ENCODE measurements at places on chromosomes 16 and 17. TPM values are rescaled to one million over a fixed set of nuclear protein-coding genes. Genes with fewer than 3 reads are reported as not detected.

GRCh38 chr16:81261049-81261648 lies 22.7 kb downstream of the BCO1 start:
- H3K4me3 ChIP-seq: no peak overlapping the region
- H3K36me3 ChIP-seq: no peaks in the 10 kb centered on the region
- H3K27ac ChIP-seq: no peak overlapping the region
- no peaks in the 10 kb centered on the region for H3K4me1 ChIP-seq

DNA sequence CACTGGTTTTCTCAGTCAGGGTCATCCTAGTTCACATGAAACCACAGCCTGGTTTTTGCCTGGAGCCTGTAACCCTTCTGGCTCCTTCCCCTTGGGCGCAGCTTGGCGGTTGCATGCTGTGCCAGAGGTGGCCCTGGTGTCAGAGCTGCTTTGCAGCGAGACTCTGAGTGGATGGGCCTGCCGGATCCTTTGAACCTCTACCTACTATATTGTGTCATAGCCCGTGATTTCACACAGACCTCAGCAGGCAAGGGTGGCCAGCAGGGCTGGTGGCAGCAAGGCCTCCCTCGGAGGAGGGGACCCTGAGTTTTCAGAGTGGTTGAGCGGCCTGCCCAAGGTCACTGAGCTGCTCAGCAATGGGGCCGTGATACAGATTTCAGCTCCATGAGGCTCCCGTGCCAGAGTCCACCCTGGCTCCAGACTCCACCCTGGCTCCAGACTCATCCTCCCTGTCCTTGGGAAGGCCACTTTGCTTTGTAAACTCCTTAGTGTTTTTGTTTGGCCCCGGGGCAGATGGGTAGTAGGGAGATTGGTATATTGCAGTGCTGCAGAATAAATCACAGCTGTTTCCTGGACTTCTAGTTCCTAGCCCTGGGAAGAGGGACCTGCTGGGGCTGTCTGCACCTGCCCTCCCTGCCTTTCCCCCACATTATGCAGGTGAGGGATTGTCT lies 9.7 kb downstream of the MPRIP start:
- H3K4me3 ChIP-seq: no peak overlapping the region
- no peak for DNase-seq
- H3K27me3 ChIP-seq: no peaks in the 10 kb centered on the region
- peaks cover 34% of the 10 kb centered on the region for H3K4me1 ChIP-seq
- H3K36me3 ChIP-seq: peaks cover 4% of the 10 kb centered on the region

DNA sequence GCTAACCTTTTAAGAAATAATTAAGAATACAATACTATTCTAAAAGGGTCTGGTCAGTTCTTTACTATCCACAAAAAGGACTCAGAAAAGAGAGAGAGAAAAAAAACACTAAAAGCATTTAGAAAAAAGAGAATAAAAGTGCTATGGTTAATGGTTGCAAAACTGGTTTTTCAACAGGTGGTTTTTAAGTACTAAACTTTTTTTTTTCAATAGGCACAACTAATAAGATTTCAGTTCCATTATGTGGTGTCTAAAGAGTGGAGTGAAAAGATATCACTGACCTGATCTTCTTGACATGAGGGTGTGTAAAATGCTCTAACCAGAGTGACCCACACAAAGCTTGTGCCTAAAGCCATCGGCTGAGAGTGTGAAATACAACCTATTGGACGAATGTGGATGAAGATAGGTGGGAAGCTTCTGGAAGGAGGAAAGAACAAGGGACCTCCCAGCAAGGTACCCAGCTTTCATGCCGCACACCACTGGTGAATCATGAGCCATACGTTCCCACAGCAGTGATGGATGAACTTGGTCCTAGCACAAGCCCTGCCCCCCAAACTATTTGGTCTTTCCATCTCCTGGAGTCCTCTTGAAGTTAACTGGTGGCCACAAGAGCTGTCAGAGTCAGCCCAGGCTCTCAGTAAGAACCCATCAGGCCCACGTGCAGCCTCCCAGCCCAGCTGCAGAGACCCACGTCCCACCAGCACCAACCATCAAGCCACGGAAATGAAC lies 103.0 kb downstream of the ZFHX3 start:
- no peaks in the 10 kb centered on the region for H3K4me1 ChIP-seq
- H3K4me3 ChIP-seq: no peak overlapping the region
- no peak for DNase-seq
- H3K27me3 ChIP-seq: no peaks in the 10 kb centered on the region
- no peaks in the 10 kb centered on the region for H3K36me3 ChIP-seq
- H3K27ac ChIP-seq: no peak overlapping the region

CALB2 gene
- total RNA-seq: not detected

DNA sequence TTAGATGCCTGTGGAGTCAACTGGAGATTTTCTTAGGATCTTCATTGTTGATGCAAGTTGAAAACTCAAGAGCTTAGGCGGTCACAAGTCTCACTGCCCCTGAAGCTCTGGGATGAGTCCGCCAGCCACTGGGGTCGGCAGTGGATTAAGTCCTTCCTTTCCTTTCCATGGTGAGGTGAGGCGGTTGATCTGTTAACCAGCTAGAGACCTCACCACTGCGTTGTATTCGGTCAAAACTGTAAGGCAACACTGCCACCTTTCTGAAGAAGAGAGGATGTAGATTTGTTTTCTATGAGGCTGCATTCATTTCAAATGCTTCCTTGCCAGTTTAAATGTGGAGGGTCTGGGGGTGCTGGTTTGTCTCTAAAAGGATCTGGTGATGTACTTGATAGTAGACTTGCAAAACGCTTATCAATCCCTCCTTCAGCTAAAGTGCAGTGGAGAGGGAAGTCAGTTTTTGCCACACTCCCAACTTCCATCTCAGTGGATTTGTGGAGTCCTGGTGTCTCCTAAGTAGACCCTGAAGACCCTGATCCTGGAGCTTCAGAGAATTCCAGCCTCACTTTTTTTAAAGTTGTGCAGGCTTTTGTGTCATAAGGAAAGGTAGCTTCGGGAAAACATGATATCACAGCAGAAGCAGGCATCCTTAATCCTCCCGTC lies 1.7 kb downstream of the MYOCD start:
- H3K4me1 ChIP-seq: no peaks in the 10 kb centered on the region
- H3K27ac ChIP-seq: no peak overlapping the region
- H3K36me3 ChIP-seq: no peaks in the 10 kb centered on the region
- DNase-seq: no peak
- H3K4me3 ChIP-seq: no peak overlapping the region
- H3K27me3 ChIP-seq: peaks cover 27% of the 10 kb centered on the region

GRCh38 chr16:83717308-83717707 lies 90.5 kb upstream of the HSBP1 start:
- H3K27ac ChIP-seq: no peak overlapping the region
- no peaks in the 10 kb centered on the region for H3K36me3 ChIP-seq
- no peaks in the 10 kb centered on the region for H3K4me1 ChIP-seq
- H3K4me3 ChIP-seq: no peak overlapping the region
- no peak for DNase-seq

- DNase-seq: no peak
- H3K4me1 ChIP-seq: no peaks in the 10 kb centered on the region
- H3K4me3 ChIP-seq: no peak overlapping the region
- no peaks in the 10 kb centered on the region for H3K36me3 ChIP-seq
- H3K27me3 ChIP-seq: peaks cover under 1% of the 10 kb centered on the region
Measured at GRCh38 chr16:22638393-22639206, 127.9 kb downstream of the NPIPB5 start.

DNA sequence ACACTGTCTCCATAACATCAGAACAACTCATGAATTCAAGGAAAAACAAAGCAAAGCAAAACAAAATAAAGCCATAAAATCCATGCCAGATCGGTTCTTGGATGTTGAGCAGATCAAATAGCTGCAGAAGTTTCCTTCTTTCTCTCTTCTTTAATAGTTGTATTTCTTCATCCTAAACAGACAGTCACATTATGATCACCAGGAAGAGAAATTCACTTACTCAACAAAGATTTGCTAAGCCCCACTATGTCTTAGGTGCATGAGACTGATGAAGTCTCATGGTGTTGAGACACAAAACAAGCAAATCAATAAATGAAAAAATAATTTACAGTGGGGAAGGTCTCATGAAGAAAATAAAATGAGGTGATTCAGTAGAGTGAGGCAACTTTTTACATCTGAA lies 72.8 kb downstream of the WIPI1 start:
- H3K4me3 ChIP-seq: peak overlapping the region; percentile 12
- peak overlapping the region; percentile 52 for H3K27ac ChIP-seq
- peaks cover 35% of the 10 kb centered on the region for H3K4me1 ChIP-seq
- H3K27me3 ChIP-seq: peaks cover 8% of the 10 kb centered on the region
- H3K36me3 ChIP-seq: peaks cover 5% of the 10 kb centered on the region

DNA sequence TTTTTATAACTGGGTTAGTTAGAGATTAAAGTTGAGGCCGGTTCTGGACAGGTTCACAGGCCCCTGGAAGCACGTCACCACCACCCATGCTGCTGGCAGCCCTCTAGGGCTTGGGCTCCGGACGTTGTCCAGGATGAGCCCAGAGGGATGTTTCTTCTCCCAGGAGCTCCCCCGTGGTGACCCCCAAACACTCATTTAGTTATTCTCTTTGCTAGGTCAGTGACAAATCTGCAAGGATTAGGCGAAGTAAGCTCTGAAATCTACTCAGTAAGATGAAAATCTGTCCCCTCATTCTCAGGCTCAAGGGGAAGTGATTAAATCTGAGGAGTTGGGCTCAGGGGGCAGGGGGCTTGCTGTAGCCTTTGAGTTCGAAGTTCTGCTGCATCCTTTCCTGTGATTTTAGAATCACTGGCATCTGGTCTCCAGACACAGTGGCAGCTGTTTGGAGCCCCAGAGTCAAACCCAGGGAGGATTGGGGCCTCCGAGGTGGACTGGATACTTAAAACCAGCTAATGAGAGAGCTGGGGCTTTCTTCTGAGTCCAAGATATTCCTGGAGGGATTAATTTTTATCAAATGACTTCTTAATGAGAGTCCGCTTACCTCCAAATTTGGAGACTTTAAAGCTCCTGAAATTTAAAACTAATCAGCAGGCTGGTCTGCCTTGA lies 49.2 kb upstream of the HS3ST2 start:
- H3K36me3 ChIP-seq: no peaks in the 10 kb centered on the region
- no peak overlapping the region for H3K27ac ChIP-seq
- peaks cover 2% of the 10 kb centered on the region for H3K27me3 ChIP-seq
- H3K4me3 ChIP-seq: no peak overlapping the region

DNA sequence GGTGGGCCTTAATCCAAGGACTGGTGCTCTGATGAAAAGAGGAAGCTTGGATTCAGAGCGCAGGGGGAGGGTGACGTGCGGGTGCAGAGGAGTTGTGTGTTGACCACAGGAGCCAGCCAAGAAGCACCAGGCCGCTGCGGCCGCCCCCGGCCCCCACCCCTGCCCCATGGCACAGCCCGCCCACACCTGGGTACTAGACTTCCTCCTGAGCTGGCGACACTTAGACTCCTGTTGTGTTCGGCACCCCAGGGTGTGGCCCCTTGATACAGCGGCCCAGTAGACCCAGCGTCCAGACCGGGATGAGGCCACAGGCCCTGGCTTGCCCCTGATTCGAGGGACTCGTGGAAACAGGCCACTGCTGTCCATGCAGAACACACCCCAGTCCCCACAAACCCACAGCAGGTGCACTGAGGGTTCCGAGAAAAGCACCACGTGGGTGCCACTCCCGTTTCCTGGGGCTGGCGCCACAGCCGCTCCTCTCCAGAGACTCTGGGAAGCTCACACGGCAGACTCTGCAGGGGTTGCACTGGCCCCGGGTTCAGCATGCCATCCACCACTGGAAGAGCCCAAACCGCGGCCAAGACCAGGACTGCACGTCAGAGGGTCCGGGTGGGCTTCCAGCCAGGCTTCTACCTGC lies 5.7 kb upstream of the SNAI3 start:
- peaks cover 38% of the 10 kb centered on the region for H3K4me1 ChIP-seq
- H3K27ac ChIP-seq: peak overlapping the region; percentile 80
- peak; percentile 51 for DNase-seq
- peak overlapping the region; percentile 15 for H3K4me3 ChIP-seq
- H3K27me3 ChIP-seq: no peaks in the 10 kb centered on the region

MYL11 gene
- total RNA-seq: 2.7 TPM

DNA sequence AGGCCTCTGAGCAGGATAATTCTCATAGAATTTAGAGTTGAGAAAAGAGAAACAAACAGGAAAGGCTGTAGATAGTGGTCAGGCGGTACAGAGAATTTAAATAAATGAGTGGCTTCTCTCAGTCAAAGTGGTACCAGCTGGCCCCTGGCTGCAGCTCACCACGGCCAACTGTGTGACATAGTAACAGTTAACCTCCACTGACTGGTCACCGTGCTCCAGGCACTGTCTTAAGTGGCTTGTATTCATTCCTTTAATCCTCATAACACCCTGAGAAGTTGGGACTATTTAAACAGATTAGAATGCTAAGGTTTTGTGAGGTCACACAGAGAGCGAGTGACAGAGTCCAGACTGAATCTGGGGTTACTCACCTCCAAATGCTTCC lies 108.9 kb downstream of the GNAO1 start:
- no peak overlapping the region for H3K4me3 ChIP-seq
- no peak for DNase-seq
- H3K36me3 ChIP-seq: no peaks in the 10 kb centered on the region
- H3K27ac ChIP-seq: no peak overlapping the region

CLEC3A gene
- total RNA-seq: not detected

HSBP1 gene
- 115 TPM for total RNA-seq

GRCh38 chr17:76735586-76736348 lies 1.4 kb downstream of the SRSF2 start:
- no peaks in the 10 kb centered on the region for H3K27me3 ChIP-seq
- H3K27ac ChIP-seq: peak overlapping the region; percentile 99

Measured in activated T-helper 1 cell treated with anti-CD3 and anti-CD28 coated beads, Interleukin-12 subunit alpha, Interleukin-12 subunit beta, Interleukin-2, Interleukin-4 antibody, amounts not matched to agents 30 ng/mL and 10 ng/mL and 1 ng/mL, durations not matched to agents 14 hours and 24 hours and 36 hours (primary cell).